ENCODE measurements at places on chromosomes 2 and 18.

DNA sequence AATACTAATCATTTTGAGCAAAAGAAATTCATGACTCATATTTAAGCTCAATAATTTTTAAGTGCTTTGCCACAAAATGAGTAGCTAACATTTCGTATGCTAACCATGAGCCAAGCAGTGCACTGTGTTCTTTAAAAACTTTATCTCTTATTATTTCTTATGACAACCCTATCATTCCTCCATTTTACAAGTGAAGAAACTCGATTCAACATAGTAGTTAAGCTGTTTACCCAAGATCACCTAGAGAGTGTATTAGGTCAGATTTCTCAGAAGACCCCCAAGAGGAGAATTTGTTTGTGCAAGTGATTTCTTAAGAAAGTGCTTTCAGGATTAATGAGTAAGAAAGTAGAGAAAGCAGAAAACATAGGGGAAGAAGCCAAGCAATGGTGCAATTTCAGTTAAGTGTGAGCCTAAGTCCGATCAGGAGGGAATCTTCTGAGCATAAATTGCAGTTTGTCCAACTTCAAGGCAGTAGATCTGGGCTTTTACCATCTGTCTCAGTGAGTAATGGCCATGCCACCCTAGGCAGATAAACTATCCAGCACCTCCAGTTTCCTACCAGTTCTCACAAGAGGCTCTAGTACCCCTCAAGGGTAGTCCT, 202.7 kb downstream of the SCG2 start:
- no peak for DNase-seq

- no peak for DNase-seq
Observed at GRCh38 chr18:10776493-10776892, 250.7 kb downstream of the NAPG start.

GRCh38 chr18:77970814-77971213, 721.2 kb downstream of the GALR1 start:
- no peak for DNase-seq

GRCh38 chr18:37561986-37562385, 3.6 kb downstream of the CELF4 start:
- DNase-seq = no peak

DNA sequence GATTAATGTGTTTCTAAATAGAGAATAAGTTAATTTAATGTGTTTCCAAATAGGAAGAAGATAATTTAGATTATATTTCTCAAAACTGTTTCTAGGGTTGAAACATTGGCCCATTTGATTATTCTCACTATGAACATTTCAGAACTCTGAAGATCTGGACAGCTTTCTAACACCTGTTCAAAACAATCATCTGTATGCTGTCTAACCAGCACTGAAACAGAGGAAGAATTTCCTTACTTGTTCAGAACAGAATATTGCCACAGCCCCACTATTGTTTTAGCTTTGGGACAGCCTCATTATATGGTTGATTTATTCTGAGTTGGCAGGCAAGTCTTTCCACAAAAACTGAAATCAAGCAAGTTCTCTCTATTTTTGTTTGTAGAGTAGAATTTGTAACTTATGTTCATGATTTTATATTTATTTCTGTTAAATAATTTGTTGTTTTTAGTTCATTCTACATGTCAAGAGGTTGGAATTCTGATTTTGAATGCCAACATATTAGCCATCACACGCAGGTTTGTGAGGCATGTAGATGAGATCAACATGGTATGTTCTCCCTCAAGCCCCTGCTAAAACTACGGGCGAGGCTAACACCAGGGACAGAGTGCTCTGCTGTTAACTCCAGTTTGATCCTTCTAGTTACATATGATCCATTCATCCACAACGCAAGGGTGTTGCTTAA, 11.2 kb downstream of the IL18RAP start:
- DNase-seq = no peak

- DNase-seq = no peak
Observed at GRCh38 chr18:11324956-11325882, 175.8 kb upstream of the PIEZO2 start.

DNA sequence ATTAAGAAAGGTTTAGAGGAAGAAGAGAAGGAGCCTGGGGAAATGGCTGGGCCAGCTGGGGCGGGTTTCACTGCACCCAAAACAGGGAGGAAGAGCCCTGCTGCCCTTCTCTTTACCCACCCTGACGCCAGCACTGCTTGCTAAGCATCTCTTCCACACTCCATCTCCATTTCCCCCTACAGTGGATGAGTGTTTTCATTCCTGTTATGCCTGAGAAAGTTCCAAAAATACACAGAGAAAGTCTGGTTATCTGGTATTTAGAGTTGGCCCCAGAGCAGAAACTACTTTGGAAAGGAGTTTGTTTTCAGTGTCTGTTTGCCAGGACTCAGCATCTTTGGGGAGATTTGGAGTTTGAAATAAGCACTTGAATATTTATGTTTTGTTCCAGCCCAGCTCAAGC, 451.0 kb downstream of the SLC4A3 start:
- DNase-seq = no peak

- peak; percentile 57 for DNase-seq
Observed at GRCh38 chr2:197255543-197255942, 55.0 kb downstream of the ANKRD44 start.

- no peak for DNase-seq
Observed at GRCh38 chr2:137508739-137509384, 455.4 kb upstream of the HNMT start.

DNA sequence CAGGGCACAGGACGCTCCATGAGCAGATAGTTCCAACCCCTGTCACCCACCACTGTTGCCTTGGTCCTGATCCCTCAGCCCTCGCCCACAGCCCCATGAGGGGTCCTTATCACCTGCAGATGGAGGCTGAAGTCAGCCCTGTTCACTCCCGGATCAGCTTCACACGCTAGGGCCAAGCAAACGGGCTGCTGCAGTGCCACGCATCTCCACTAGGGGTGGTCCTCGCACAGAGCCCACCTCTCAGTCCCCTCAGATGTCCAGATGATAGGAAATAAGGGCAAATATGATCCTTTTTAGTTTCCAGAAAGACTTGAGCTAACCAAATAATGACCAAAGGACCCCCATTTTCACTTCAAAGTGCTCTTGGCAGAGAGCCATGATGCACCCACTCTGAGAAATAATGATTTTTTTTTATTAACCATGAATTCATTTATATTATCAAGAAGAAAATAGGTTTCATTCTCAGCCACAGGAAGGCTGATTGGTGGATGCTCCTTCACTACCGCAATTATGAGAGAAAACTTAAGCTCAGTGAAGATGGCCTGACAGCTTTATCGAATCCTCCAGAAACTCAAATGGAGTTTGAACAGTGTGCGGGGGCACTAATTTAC, 71.9 kb upstream of the KLHL29 start:
- peak; percentile 1 for DNase-seq

- no peak for DNase-seq
Observed at GRCh38 chr18:24657444-24657842, 197.0 kb downstream of the HRH4 start.

DNA sequence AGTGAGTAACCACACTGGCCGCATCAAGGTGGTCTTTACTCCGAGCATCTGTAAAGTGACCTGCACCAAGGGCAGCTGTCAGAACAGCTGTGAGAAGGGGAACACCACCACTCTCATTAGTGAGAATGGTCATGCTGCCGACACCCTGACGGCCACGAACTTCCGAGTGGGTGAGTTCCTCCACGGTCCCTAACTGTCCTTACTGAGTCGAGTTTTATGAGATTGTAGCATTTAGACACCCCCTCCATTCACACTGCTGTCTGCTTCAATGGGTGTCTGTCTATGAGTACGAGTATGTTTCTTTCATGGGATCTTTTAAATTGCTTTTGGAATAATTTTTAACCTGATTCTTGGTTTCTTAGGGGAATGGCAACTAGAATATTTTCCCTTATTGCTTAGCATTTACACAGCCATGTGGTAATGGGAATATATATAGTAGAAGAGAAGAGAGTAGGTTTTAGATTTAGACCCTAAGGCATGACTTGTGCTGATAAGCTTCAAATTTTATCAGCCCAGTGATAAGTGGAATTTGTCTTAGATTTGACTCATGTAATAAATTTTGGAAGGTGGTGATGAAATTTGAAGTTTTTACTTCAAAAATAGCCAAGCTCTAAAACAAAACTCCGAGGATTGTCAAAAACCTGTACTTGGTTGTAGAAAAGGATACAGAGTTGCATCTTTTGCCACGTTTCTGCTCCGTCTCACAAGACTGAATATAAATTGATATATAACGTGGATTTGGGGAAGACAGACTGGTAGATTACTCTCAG, 188.2 kb downstream of the LTBP1 start:
- DNase-seq = no peak

- DNase-seq = no peak
Observed at GRCh38 chr2:207091928-207092327, 73.8 kb downstream of the KLF7 start.

GRCh38 chr18:13696961-13697360, 29.4 kb downstream of the FAM210A start:
- DNase-seq = no peak

DNA sequence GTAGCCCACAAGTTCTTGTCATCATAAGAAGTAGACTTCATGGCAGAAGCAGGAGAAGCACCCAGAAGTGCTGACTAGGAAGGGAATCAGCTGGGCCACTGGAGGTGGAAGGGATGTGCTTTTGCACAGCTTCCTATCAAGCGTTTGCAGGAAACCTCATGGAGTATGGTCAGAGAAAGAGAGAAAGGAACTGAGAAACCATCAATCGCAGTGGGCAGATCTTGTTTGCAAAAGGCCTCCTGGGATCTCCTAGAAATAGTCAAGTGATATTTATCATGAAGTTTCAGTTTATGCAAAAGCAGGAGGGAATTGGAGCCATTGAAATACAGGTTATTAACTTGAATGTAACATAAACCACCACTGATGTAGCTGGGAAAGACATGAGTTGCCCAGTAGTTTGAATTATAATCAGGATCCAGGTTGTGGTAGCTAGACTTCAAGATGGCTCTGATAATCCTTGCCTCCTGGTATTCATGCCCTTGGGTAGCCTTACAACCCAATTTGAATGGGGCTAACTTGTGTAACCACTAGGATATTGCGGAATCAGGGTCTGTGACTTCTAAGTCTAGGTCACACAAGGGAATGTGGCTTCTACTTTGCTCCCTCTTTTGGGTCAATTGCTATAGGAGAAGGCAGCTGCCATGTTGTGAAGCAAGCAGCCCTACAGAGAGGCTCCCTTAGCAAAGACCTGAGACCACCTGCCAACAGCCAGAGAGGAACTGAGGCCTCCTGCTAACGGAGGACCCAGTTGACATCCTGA, 69.8 kb upstream of the TCF4 start:
- DNase-seq = no peak

DNA sequence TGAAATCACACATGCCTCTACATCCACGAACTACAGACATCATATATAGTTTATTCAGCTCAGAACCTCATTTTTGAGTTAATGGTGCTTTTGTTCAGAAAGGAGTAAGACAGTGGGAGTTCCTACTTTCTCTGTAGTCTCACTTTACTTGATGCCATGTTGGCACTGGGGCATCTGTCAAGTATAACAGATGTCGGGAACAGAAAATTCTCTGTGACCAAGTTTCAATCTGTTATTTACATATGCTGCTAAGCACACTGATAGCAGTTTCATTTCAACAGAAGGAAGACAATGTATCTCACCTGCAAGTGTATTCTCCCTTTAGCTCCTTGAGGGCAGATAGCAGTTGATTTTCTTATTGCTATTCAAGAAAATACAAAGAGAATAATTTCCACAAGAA, 774.1 kb downstream of the METTL4 start:
- DNase-seq = no peak

DNA sequence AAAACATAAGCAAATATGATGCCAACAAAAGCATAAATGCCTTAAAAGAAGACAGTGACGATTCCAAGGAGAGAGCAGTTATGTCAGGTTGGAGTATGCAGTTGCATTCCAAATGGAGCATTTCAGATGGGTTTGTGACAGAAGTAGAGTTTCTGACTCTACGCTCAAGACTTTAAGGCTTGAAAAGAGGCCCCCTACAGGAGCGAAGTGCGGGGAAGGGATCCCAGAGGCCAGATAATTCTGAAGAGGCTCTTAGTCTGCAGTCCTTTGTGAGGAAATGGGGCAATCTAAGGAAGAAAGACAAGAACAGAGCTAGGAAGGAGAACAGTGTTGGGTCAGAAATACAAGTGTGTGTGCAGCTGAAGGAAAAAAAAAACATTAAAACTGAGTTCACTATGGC, 95.5 kb downstream of the ZNF521 start:
- DNase-seq = no peak

GRCh38 chr18:73749304-73749703, 398.3 kb downstream of the FBXO15 start:
- no peak for DNase-seq

- DNase-seq = no peak
Observed at GRCh38 chr2:191321861-191322662, 76.9 kb downstream of the MYO1B start.

DNA sequence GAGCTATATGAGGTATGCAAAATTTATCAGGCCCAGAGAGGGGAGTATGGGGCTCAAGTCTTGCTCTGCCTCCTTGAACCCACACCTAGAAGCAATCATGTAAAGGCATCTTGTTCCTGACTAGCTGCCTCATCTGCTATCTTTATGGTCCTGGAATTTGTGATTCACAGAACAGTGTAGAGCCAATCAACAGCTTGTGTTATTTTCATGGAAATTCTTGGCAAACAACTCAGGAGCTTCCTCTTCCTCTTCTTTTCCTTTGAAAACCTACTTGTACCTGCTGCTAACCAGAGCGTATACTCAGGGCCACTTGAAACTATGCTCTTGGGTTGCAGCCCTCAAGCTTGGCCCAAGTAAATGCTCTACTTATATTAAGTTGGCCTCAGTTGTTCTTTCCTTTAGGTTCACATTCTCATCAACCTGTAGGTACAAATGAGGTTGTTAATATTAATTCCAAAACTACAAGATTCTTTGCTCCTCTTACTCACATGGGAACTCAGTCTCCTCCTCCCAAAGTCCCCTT, 3.5 kb upstream of the NOSTRIN start:
- no peak for DNase-seq

DNA sequence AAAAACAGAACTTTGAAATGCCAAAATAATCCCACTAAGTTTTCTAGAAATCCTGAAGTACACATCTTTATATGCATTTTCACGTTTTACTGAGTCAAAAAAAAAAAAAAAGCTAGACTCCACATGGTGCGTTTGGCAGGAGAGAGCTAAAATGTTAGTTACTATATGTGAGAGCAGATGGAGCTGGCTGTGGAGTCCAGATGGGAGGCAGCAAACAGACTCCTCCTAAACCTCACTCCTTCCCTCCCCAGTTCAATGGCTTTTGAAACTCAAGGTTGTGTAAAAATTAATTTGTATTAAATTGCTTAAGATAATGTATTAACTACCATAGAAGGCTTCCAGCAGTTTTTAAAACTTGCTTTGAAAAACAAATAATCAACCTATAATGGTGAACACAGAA, 248.8 kb downstream of the AGPS start:
- no peak for DNase-seq

Data from activated T-cell treated with anti-CD3 and anti-CD28 coated beads for 24 hours (primary cell).